ENCODE measurements at places on chromosomes 4 and X. TPM values are rescaled to one million over a fixed set of nuclear protein-coding genes. Genes with fewer than 3 reads are reported as not detected.

Gene CCDC120
- total RNA-seq: 1.2 TPM

Gene HS6ST2
- total RNA-seq: not detected

Gene FAM47E
- total RNA-seq: not detected

Gene RNF212
- 6.9 TPM for total RNA-seq

Gene PCGF3
- 15.0 TPM for total RNA-seq

Gene FAM13A
- 49.3 TPM for total RNA-seq

Gene NPY5R
- not detected for total RNA-seq

Gene RBM46
- not detected for total RNA-seq

Gene DUX4
- total RNA-seq: not detected

Gene EGFL6
- 0.27 TPM for total RNA-seq

Gene HMGN5
- total RNA-seq: 2.0 TPM

Gene BMPR1B
- total RNA-seq: 13.5 TPM

GRCh38 chrX:46310815-46311497 is 234.3 kb downstream of the ZNF674 start:
- DNase-seq: no peak

- DNase-seq: peak; percentile 50
Measured at GRCh38 chrX:38282049-38282448, 45.3 kb downstream of the RPGR start.

DNA sequence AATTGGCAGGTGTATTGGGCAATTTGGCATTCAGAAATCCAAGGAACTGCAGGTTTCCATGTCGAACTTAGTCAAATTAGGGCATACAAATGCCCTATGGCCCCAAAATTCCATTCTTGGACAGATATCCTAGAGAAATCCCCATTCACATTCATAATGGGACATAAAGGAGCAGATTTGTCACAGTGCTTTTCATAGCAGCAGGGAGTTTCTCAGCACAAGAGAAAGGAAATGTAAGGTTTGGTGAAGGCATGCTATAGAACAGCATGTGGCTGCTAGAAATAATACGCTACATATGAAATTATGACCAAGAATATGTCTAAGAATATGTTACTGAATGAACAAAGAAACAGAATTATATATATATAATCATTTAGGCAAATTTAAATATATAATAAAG is 437.5 kb upstream of the BOD1L1 start:
- DNase-seq: no peak

DNA sequence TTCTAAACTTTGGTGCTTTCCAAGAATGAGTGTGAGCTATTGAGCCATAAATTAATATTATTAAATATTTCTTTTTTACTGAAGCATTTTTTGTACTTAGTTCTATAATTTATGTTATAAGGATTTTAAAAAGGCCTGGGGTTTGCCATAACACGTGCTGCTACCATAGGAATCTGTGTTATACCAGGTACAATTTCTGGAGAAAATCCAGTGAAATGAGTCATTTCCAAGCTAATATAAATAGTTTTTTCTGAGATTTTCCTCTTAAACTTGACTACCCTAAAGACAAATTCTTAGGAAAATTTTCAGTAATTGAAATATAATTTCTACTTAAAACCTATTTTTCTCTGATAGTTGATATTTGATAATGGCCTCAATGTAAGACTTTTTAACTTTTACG is 130.8 kb downstream of the TLL1 start:
- DNase-seq: no peak

DNA sequence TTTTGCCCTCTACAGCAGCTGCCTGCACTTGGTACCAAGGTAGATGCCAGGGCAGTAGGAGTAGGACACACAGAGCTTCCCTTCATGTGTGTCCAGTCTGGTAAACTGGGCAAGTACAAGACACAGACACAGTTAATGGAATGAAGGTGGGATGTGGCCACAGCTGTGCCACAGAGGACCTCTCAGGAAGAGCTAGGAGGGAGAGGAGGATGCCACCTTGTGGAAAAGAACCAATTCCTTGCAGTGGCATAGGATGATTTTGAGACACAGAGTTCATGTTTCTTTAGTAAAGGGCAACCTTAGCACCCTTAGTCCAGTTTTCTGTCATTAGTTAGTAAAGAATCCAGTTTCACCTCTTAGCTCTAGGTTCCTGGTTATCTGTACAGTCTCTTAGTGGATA is 36.3 kb upstream of the TBC1D14 start:
- DNase-seq: no peak

GRCh38 chr4:64784125-64784524 is 374.9 kb upstream of the TECRL start:
- peak; percentile 61 for DNase-seq

- DNase-seq: no peak
Measured at GRCh38 chrX:119427024-119427794, 28.1 kb downstream of the SLC25A43 start.

GRCh38 chr4:77052352-77052751 is 23.4 kb downstream of the CCNI start:
- peak; percentile 52 for DNase-seq

- no peak for DNase-seq
Measured at GRCh38 chrX:13495232-13495631, 74.2 kb upstream of the EGFL6 start.

DNA sequence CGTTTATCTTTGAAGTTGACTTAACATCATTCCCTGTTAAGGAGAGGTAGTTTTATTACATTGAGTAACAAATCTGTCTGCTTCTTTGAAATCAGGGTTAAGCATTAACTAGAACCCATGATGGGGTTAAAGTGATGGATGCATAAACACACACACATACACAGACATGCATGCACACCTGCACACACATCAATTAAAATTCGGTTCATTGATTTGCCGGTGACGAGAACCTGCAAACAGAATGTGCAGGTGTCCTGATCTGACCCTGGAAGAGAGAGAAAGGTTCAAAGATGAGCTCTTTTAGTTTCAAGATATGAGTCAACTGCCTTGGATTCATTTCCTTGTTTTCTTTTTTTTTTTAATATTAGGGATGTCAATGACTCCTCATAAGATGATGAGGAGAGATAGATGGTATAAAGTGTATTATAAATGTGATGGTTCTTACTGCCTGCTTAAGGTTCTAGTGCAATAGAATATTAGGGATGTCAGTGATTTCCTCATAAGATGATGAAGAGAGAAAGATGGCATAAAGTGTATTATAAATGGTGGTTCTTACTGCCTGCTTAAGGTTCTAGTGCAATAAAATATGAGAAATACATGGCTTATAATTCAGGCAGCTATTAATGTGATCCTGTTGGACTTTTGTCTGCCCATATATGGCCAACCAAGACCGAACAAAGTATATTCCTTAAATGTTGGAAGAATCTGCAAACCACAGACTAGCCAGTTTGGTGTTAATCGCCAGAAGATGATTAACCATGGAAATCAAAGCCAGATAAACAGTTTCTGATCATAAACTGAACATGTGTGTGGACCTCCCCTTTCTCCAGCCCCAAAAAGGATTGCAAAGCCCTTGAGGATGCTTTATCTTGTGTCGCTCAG is 14.1 kb upstream of the CD99 start:
- DNase-seq: peak; percentile 50

DNA sequence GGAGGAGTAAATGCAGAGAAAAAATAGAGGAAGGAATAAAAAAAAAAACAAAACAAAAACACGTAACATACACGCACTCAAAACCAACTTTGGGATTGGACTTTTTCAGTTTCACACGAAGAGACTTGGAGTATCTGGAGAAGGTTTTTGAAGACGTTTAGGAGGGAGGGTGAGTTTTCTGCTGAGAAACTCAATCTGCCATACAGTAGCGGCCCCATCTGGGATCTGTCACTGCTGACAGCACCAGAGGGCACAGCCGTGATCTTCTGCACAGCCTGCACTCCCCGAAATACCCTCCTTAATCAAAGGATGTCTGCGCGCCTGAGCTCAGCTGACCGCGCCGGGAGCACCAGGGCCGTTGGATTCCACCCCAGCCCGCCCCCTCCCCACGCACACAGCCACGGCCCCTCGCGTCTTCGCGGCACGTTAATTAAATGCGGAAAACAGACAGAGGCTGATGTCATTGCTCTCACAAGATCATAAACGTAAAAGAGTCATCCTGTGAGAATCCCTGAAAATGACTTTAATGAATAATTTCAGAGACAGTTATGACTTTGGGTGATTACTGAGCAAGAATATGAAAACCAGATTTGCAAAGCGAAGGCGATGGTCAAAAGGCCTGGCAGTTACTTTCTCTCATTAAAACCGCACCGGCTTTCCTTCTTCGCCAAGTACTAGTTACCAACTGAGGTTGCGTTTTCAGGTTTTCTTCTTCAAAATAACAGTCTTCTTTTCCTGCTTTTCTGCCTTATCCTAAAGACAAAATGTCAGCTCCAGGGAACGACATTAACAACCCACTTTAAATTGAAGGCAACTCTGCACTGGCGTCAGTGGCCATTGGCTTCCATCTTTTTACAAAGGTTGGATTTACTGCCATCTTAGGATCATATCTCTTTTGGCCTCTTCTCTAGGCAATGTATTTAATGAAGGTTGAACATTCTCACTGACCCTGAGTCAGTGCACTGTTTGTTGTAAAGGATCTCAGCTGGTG is 10.6 kb downstream of the HAND2 start:
- DNase-seq: peak; percentile 58

DNA sequence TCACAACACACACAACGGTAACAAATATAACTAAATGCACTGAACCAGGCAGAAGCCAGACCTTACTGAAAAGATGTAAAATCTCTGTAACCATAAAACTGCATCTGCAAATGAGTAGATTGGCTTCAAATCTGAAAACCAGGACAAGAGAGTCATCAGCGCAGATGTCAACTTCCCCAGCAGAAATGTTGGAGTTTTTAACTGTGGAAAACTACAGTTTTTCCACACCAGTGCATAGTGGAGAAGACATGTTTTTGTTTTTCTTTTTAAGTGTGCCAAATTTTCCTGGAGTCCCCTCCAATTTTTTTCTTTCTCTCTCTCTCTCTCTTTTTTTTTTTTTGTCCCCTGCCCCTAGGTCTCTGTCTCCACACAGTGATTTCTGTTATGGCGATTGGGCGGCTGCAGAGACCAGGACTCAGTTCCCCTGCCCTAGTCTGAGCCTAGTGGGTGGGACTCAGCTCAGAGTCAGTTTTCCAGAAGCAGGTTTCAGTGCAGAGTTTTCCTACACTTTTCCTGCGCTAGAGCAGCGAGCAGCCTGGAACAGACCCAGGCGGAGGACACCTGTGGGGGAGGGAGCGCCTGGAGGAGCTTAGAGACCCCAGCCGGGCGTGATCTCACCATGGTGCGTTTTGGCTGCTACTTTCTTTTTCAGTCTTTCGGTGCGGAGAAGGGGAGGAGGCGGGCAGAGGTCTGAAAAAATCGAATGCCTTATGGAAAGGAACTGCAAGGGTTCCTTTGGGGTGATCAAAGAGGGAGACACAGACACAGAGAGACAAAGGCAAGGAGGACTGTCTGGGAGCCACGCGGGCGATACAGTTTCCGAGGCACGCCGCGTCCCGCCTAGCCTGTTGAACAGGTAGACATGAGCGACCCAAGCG is at the start of gene GUCY1A1:
TSS of gene GUCY1A1 (plus strand) at position 505 of the 878 bp plus-strand sequence. CDS start 30,020 bp downstream, outside the sequence.
- DNase-seq: no peak

DNA sequence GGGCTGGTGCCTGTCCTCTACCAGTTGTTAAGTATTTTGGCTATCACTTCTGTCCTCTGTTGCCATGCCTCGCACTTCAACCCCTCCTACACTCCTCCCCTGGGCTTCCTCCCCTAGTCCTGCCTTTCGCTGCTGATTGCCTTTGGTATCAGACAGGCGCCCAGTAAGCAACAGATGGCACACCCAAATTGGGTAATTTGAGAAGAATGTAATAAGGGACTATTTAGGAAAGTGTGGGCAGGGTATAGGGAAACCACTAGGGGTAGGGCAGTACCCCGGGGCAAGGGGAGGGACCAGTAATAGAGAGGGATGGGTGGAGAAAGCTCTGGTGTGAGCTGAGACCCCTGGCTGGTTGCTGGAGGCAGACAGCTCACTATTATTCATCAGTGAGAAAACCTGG is 172.7 kb upstream of the USP9X start:
- DNase-seq: no peak

GRCh38 chr4:24642981-24643547 is 58.7 kb upstream of the DHX15 start:
- DNase-seq: peak; percentile 86

- DNase-seq: no peak
Measured at GRCh38 chrX:135944486-135944885, 29.3 kb downstream of the MMGT1 start.

- DNase-seq: peak; percentile 32
Measured at GRCh38 chrX:141619336-141619735, 29.8 kb downstream of the SPANXA2 start.

GRCh38 chrX:22534643-22535042 is 261.9 kb downstream of the CBLL2 start:
- DNase-seq: peak; percentile 89

- DNase-seq: no peak
Measured at GRCh38 chr4:183161630-183162029, 62.6 kb downstream of the WWC2 start.

DNA sequence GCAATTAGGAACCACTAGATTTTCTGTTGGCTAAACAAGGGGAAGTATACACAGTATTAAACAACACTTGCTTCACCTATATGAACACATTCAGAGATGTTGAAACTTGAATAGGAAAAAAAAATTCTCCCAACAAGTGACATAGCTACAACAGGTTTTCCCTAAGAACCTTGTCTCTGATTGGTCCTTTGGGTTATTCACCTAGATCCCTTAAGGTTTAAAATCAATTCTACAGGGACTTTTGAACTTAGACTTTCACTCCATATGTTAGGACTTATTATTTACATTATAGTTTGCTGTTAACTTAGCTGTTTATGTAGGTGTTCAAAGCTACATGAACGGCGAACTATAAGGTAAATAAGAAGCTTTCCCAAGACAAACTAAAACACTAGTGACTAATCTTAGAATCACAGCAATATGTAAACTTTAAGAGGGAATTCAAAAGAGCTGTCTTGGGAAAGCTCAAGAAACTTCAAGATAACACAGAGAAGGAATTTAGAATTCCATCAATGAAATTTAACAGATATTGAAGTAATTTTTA is 72.2 kb upstream of the ZXDB start:
- no peak for DNase-seq

DNA sequence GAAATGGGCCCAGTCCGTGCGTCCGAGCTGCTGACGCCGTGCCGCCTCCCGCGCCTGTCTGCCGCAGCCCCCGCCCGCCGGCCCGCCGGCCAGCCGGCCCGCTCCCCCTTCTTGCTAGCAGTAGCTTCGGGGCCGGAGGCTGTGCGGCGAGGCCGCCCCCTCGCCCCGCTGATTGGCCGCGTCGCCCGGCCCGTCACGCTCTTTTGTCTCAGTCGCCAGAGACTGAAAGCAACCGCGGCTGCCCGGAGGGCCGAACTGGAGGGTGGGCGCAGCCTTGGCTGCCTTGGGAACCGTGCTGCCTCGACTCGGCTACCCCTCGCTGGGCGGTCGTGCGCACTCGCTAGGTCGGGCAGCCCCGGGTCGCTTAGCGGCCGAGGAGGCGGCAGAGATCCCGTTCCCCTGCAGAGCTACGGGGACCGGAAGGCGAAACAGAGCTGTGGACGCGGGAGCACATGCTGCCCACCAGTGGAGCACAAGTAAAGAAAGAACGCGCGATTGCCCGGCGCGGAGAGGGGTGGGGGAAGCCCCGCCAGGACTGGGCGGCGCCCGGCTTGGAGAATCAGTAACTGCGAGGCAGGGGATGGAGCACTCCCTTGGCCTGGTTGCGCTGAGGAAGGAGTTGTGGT is at the start of gene ZCCHC18:
TSS of gene ZCCHC18 (plus strand) at position 198 of the 626 bp plus-strand sequence. CDS start 1,589 bp downstream, outside the sequence.
- DNase-seq: peak; percentile 41

Measured in fibroblast of the aortic adventitia (primary cell).